ENCODE measurements at places on chromosomes 13 and 19.
A peak's percentile ranks its signal among the peaks of the same experiment; 100 is the strongest.

DNA sequence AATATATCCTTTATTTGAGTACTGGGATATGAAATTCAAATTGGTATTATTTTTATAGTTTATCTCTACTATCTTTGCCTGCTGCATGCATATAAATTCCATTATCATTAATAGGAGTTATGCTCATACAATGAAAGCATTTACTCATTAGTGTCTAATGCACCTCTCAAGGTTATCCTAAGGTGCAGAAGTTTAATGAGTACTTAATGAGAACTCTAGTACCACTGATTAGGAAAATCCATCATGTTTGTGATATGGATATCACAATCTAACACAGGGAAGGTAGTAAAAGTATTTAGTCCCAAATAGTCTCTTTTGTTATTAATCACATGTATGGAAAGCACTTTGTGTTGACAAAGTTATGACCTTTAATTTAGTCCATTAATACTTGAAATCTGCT is 77.2 kb upstream of the SLC10A2 start:
- DNase-seq: no peak

DNA sequence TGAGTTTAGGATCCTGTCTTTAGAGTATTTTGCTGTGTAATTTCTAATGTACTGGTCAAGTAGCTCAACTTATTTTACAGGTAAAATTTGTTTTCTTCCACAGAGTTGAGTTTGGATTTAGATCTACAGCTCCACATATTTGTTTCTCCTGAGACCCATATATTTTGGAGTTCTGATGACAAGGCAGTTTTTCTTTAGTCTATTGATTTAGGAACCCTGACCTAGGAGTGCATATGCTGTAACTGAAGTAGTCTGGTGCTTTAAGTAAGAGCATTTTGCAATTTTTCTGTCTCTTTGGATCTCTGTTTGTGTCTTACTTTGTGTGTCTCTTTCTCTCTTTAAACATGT is 19.5 kb upstream of the SPRY2 start:
- DNase-seq: no peak

GRCh38 chr19:43300876-43301765 is 31.8 kb upstream of the PSG9 start:
- no peak for DNase-seq

- DNase-seq: peak; percentile 23
These were observed 103.7 kb upstream of the EDNRB start for GRCh38 chr13:78022164-78022877.

- DNase-seq: peak; percentile 34
These were observed 110.5 kb downstream of the COG6 start for GRCh38 chr13:39765801-39766463.

- peak; percentile 96 for DNase-seq
These were observed at the start of gene ZNF528 for GRCh38 chr19:52397310-52398080. Gene ZNF528, plus strand, starts transcription at chr19:52397849. Its CDS starts 4,165 bp downstream, at chr19:52402014.

DNA sequence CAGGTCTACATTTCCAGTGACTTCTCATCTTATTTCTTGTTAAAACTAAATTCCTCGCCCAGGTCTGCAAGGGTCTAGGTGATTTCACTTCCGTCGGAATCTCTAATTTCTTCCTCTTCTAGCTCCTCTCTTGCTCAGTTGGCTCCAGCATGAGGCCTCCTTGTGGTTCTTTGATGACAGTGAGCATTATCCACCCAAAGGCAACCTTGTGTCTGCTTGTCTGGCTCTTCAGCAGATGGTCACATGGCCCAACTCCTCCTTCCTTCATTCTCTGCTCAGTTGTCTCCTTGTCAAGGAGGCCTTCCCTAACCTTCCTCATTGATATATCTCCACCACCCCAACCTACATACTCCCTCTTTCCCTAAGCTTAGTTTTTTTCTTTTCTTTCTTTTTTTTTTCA is 1391.4 kb downstream of the EFNB2 start:
- no peak for DNase-seq

Data from fibroblast of skin of scalp (primary cell).